ENCODE measurements at places on chromosomes 1 and 21. TPM values are rescaled to one million over a fixed set of nuclear protein-coding genes. Genes with fewer than 3 reads are reported as not detected.

DNA sequence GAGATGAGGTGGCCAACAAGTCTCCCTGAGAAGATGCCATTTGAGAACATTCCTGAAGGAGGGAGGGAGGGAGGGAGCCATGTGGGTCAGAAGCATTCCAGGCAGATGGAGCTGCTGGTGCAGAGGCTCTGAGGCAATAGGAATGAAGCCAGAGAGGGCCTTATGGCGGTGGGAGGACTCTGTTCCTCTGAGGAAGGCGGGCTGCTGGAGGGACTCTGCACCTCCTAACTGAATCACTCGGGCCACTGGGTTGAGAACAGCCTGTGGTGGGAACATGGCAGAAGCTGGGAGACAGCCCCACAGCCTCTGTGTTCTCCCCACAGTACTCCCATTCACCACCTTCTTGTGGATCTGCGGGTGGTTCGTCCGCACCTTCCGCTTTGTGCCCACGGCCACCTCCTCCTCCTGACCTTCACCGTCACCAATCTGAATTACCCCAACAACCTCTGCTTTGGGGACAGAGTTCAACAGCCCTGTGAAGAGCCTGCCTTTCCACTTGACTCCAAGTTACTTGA lies 2.4 kb upstream of the TMEM125 start:
- DNase-seq: no peak

DNA sequence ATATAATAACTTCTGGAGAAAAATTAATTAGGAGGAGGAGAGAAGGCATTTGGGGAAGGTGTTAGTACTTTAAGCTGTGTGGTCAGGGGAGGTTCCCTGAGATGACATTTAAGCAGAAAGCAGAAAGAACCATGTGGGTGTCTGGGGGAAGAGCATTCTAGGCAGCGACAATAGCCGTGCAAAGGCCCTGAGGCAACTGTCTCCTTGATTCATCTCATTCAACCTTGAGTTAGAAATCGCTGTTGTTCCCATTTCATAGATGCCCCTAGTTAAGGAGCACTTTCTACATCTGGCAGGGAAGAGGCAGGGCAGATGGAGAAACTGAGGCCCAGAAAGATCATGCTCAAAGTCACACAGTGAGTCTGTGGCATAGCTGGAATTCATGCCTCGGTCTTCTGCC lies 108.6 kb upstream of the RUNX3 start:
- no peak for DNase-seq

- no peak for DNase-seq
Measured at GRCh38 chr1:184843732-184844495, 89.3 kb upstream of the EDEM3 start.

DNA sequence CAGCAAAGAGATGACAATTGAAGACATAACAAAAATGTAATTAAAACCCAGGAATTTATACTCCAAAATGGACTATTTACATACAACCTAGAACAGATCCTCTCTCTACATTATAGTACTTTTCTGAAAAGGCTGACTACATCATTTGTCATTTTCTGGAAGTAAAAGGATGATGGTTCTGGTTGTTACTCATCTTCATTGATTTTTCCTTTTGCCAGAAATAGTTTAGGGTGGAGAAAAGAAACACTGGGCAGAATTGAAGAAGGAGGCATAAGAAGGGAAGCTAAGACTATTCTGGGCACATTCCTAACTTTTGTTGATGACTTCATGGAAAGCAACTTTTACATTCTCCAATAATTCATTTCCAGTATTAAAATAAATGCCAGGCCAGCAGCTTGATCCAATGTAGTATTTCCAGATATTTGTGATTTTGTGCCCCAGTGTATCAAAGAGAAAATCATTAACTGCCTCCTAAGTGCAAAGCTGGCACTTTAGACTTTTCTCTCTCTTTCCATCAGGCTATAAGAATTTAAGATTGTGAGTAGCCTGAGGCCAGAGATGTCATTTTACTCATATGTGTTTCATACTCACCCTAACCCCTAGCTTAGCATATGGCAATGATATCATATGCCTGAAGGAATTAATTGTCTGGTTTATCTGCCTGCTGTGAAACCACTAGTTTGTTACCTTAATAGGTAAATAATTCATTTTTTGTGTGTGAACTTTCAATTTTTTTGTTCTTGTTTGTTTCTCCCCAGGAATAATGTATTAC lies 369.5 kb upstream of the LYPLAL1 start:
- DNase-seq: no peak

- DNase-seq: no peak
Measured at GRCh38 chr1:238892612-238893011, 493.8 kb upstream of the CHRM3 start.

GRCh38 chr1:25194572-25195020 lies 37.7 kb downstream of the SYF2 start:
- no peak for DNase-seq

Gene RGS7
- total RNA-seq: 0.44 TPM
